CD4-positive, CD25-positive, alpha-beta regulatory T cell (primary cell): ENCODE measurements at places on chromosomes 2 and 18.

DNA sequence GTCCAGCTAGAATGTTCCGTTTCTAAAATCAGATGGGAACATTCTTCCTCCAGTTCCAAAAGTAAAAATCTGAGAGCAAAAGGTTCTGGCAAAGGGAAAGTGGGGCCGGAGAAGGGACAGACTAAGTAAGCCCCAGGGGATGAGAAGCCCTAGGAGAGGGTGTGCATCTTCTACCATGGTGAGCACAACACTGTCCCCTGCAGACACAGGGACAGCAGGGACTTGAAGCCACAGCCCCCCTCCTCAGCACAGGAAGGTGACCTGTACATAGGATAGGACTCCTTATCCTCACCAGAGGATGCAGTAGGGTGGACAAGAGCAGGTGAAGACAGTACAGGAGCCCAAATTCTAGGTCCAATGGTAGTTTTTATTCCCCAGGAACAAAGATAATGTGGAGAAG lies 12.6 kb upstream of the ATRAID start:
- no peak for DNase-seq

DNA sequence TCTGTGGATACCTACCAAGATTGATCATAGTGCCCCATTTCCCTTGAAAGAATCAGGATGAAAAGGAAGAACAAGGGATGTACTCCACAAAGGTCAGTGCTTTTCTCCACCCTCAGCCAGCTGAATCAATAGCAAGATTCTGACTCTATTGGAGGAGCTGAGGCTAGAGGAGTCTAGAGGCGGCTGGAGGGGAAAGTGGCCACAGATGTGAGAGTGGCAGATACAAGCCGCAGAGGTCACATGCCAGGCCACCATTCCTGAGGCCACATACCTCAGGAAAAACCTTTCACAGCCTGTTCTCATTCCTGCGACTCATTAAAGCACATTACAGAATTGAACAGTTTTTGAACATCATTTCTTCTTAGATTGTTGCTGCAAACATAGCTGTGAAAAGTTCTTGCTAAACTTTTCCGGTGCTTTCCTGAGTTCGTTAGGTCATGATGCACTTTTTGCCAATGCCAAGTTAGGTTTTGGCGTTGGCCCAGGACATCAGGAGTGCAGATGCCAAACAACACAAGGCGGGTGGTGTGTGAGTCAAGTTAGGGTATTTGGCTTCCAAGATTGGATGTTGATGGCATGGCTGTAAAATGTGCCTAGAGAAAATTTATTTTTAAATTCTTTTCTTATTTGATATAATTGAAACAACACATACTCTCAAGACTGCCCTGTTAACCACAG lies 160.7 kb upstream of the SP5 start:
- no peak for DNase-seq

GRCh38 chr2:58762176-58762781 lies 521.2 kb upstream of the FANCL start:
- peak; percentile 19 for DNase-seq

DNA sequence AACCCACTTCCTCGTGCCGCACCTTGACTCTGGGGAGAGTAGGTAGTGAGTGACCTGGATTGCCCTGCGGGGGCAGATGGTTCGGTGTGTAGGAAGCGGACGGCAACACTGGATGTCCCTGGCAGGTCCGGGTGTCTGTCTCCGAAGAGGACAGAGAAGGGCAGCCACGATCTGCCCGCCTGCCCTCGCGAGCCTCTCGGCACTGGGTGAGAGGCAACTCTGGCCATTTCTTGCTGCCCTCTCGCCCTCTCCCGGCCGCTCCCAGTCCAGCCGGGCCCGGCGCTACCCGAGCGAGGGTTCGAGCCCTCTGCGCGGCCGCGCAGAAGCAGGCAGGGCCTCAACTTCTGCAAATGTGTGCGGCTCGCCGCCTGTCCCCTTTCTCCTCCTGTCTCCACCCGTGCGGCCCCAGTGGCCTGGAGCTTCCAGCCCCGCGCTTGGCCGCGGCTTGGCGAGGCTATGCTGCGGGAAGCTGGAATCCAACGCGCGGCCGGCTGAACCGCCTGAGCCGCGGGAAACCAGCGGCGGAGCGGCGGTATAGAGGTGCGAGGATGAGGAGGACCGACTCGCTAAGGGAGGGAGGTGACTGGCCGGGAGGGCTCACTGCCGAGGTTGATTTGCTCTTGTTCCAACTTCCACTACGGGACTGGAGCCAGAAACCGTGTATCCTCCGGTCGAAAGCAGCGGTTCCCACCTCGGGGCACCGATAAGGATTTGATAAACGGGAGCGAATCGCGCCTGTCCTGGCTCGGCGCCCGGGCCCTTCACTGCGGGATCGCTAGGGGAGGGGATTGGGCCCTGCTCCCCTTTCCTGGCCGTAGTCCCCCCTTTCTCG lies 1.5 kb downstream of the EPAS1 start:
- no peak for DNase-seq

DNA sequence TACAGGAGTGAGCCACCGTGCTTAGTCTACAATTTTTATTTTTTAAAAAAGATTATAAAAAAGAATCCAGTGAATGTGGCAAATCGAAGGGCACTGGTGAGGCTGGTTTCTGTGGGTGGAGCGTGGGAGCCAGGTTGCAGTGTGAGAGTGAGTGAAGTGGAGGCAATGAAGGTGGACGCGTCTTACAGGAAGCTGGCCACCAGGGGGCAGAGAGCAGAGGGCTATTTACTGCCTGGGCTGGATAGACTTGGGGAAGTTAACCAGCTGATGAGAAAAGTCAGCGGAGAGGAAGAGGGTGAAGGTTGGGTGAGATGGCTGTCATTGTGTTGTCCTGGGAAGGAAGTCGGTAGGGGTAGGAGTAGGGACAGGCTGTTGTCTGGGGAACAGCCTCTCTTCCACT lies 6.8 kb downstream of the SCTR start:
- peak; percentile 6 for DNase-seq

GRCh38 chr2:174835797-174836255 lies 71.6 kb upstream of the CHRNA1 start:
- DNase-seq: no peak
